Hypothalamus (tissue), 51 donors: ENCODE measurements at places on chromosomes 6 and 20.

DNA sequence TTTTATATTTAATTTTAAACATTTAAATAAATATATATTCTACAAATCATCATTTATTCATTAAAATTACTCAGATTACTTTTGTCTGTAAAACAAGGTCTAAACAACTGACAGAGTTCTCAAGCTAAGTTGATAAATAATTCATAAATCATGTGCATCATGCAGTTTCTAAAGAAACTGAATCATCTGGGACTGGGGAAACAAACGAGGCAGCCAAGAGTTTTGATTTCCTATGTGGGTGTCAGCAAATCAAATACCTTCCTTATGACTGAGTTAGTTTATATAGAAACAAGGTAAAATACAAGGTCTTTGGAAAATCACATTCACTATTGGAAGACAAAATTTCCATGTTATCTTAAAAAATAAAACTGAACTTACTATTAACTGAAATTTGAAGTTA is 149.9 kb upstream of the BEND6 start:
- DNase-seq: no peak

GRCh38 chr20:23234311-23235078 is 116.1 kb upstream of the NXT1 start:
- no peak for DNase-seq

GRCh38 chr6:112464901-112465665 is 118.0 kb downstream of the RFPL4B start:
- DNase-seq: no peak

DNA sequence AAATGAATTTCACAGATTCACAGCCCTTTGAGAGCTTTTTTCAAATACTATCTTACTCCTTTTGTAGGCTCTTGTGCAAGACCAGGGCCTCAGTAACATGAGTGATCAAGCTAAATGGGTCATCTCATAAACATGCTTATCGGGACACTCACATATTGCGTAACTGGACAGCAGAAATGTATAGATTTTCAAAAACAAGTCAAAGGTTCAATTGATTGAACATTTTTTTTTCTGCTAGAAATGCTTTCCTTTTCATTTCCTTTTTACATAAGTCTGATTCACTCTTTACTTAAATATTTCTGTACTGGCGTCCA is 8.7 kb upstream of the SALL4 start:
- no peak for DNase-seq

DNA sequence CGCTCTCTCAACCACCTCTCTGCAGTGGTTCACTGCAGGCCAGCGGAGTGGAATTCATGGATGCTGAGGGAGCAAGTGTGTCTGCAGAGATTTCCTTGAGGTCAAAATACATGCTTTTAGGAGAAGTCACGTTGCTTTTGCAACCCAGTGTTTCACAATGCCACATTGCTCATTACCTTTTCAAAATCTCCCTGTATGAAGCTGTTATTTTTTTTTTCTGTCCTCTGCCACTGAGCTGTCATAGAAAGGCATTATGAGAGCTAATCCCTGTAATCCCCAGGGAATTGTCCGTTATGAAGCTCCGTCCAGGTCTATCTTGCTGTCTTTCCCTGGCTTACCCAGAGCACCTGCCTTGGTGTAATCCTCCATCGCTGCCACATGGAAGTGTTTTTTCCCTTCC is 60.5 kb upstream of the SLC22A23 start:
- no peak for DNase-seq

GRCh38 chr6:164928057-164928727 is 381.2 kb downstream of the C6orf118 start:
- DNase-seq: peak; percentile 52

GRCh38 chr6:352896-353470 is 38.6 kb upstream of the IRF4 start:
- DNase-seq: no peak

DNA sequence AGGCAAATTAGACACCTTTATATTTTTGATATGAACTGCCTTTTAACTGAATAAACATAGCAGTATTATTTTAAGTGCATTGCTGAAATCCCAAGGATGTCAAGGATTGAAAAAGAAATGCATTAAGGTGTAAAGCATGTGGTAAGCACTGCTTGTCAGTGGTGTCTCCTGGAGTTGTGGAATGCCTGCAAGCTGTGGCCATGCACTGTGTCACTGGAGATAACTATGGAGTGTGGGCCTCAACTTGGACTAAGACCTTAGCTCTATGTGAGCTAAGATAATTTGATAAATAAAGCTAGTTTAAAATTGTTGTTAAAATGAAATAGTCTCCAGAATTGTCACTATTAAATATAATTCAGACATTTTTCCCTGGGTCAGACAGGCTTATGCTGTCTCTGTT is 156.6 kb upstream of the OPRM1 start:
- DNase-seq: no peak

GRCh38 chr6:152859225-152859624 is 108.6 kb downstream of the VIP start:
- DNase-seq: no peak

DNA sequence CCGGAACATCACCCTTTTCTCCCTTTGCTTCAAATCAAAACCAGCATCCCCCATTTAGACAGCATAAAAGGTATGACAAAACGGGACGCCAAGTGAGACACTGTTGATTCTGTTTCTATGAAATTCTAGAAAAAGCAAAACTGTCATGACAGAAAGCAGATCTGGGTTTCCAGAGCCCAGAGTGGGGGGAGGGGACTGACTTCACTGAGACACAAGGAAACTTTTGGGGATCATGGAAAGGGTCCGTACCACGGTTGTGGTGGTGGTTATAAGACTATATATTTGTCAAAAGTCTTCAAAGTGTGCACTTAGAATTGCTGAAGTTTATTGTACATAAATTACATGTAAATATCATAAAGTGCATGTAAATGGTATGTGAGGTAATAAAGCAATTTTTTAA is 82.6 kb downstream of the SLC22A3 start:
- no peak for DNase-seq

GRCh38 chr6:43737272-43738081 is 32.5 kb upstream of the VEGFA start:
- DNase-seq: no peak

DNA sequence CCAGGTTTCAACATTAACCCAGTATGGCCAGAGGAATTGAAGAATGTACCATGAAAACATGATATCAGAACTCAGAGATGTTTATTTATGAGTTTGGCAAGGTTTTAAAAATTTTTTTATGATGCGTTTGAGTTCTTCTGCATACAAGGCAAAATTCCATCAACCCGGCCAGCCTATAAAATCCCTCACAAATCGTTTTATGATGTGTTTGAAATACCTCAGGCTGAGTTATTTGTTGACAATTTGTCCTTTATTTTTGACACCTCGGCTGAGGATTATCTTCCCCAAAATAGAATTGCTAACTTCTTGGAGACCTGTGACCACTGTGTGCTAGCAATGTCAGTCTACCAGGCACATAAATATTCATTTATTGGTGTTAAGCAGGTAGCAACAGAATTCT is 91.9 kb upstream of the SLC24A3 start:
- DNase-seq: no peak

GRCh38 chr20:8132484-8133309 is 631 bp downstream of the PLCB1 start:
- peak; percentile 68 for DNase-seq

DNA sequence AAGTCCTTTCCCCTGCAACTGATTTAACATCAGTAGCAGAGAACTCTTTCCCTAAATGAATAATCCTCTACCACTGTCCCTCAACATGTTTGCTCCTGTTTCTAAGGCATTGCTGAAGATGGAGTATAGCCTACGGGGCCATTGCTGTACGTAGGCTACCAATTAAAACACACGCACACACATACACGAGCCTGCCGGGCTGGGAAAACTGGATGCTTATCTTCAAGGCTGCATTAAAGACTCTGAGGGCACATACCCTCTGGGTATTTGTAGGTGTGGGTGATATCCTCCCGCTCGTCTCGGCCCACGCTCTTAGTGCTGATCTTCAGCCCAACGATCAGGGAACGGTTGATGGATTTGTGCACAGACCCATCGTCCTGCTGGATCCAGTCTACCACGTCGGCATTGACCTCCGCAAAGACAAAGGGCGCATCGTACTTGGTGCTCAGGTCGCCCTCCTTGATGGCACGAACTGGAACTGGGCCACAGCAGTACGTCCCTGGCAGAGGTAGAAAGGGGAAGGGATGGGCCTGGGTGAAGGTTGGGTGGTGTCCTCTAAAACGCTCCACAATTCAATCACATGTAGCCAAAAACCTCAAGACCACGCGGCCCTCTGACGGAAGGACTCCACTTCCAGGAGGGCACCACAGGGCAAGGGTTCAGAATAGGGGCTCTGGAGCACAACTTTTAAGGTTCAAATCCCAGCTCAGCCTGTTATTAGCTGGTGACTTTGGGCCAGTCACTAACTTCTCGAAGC is 25.7 kb downstream of the TGM2 start:
- no peak for DNase-seq

GRCh38 chr6:139699911-139700310 is 325.5 kb upstream of the CITED2 start:
- no peak for DNase-seq

- no peak for DNase-seq
These were observed 9.7 kb downstream of the TULP4 start for GRCh38 chr6:158321960-158322359.

- no peak for DNase-seq
These were observed 13.7 kb upstream of the FAM83C start for GRCh38 chr20:35305682-35306556.

DNA sequence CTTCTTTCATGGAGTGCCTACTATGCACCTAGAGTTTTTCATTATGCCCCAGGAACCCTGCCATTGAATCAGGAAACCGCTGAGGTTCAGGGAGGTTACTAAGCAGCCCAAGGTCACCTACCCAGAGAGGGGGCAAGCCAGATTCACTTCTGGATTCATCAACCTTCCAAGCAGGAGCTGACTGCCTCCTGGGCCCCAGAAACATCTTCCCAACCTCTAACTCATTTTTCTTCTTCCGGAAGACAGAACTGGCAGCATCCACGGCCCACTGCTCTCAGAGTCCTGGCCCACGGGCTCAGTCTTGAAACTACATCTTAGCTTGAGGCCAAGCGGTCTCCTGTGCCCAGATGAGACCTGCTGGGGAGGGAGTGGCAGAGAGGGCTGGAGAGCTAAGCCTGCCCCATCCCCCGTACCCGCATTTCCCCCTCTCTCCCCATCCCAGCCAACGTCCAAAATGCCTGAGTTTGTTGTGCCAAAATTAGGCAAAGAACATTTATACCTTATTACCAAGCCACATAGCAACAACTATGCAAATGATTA is 281.0 kb downstream of the CDC5L start:
- DNase-seq: no peak

DNA sequence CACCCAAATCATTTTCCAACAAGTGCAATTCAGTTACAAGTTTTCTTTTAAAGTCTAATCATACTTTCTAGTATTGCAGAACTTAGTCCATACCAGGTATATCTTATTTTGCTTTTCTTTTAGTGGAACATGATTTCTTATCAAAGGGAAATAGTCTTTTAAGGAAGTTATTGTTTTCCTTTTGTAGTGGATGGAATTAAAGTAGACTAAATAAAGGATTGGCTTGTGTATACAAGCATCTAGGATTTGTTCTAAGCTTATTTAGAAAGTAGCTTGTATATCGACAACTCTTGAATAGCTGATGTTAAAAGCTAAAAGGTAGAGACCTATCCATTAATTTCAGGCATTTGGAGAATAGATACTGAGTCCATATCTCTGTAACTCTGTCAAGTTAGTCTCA is 14.8 kb downstream of the DCBLD1 start:
- no peak for DNase-seq

- DNase-seq: no peak
These were observed 238.8 kb downstream of the TSHZ2 start for GRCh38 chr20:53210931-53211330.
